NCI-H2081 (cell line): ENCODE measurements at places on chromosomes 7 and 10.

GRCh38 chr7:57415730-57416129 lies 34.2 kb upstream of the ZNF716 start:
- no peak for DNase-seq

DNA sequence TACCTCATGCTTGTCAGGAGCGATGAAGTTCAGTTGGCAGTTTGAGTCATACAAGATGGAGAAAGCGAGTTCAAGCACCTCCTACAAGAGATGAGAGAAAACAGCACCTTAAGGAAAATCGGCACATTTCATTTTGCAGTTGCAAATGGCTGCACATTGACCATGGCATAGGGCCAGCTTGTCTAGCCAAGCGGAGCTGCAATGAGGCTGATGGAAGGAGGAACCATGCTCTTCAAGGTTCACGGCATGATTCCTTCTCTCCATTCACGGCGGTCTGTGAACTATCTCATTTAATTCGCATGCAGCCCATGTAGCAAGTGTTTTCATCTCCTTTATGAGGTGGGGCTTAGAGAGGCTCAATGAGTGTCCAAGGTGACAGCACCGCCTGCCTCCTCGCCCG lies 137.4 kb upstream of the AOAH start:
- DNase-seq: no peak

GRCh38 chr7:32336726-32337125 lies 153.5 kb downstream of the LSM5 start:
- DNase-seq: no peak

DNA sequence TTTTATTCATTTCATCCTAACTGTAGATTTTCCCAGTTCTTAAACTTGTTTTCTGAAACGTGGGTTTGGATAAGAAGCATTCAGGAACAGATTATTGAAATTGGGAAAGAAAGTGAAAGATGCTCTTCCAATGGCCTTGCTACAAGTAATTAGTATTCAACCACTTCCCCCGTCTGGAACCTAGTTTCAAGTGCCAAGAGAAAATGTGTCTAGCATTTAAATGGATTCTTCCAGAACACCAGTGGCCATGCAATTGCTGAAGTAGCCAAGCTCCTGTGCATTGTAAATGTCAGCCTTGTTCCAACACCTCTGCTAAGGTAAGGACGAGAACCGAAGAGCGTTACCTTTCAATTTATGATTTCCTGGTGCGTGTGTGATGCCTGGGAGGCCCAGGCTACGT lies 68.2 kb downstream of the PFKFB3 start:
- no peak for DNase-seq

DNA sequence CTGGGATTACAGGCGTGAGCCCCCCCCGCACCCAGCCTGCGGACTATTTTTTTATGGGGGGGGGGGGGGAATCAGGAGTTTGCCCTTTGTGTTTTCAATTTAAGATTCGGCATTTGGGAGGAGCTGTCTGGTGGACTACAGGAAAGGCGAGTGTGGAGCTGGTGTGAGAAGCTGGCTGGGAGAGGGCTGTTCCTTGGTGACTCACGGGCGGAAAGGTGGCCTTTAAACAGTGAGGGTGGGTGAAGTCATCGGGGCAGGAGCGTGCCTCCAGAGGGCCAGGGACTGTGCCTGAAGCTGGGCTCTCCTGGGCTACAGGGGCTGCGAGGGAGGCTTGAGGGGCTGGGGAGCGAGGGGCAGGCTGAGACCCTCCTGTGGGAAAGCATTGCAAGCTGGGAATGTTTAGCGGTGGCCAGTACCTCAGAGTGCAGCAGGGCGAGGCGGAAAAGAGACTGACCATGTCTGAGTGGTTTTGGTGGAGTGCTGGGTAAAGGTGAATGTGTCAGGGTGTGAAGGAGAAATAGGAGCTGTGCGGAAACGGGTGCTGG lies 39.7 kb upstream of the ZNF32 start:
- no peak for DNase-seq

- no peak for DNase-seq
These were observed 150.6 kb upstream of the TMEM72 start for GRCh38 chr10:44760513-44760912.

GRCh38 chr7:157384301-157384700 lies 47.5 kb downstream of the DNAJB6 start:
- DNase-seq: no peak

- DNase-seq: no peak
These were observed 123.3 kb downstream of the AOAH start for GRCh38 chr7:36600869-36601530.

DNA sequence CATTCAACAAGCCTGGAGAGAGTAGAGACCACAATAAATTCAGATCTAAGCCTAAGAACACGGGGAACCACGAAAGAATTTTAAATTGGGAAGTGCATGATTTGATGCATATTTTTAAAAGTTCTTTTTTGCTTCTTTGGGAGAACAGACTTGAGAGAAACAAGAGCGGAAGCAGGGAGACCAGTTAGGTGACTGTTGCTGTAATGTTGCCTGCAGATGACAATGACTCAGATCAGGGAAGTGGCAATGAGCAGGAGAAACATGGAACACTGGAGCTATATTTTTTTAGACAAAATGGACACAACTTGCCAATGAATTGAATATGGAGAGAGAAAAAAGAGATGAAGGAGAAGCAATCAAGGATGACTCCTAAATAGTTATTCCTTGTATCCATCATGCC lies 125.1 kb downstream of the RAPGEF5 start:
- no peak for DNase-seq

- peak; percentile 89 for DNase-seq
These were observed at the start of gene MLXIPL for GRCh38 chr7:73623798-73624668. Gene MLXIPL (minus strand): TSS chr7:73624522. CDS start chr7:73624492, 30 bp downstream.

DNA sequence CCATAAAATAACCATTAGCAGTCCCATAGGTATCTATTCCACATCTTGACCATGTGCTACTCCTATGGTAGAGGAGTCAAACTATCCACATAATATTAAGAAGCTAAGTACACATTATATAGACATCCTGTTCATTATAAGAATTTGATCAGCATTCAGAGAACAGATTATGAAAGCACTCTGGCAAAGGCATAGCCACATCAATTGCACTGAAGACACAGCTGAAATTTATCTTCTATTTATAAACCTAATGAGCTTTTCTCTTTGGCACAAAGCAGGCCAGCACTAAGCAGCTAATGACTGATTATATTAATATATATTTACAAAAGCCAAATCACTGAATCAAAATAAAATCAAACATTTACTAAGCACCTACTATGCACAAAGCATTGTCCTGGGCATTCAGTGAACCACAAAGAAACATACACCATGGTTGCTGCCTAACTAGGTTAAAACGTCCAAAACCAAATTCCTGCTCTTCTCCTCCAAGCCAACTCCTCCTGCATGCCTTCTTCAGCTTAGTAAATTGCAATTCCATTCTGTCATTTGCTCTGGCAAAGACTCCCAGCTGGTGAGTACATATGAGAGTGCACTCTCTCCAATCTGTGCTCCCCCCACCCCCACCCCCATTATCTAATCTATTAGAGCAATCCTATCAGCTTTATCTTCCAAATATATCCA lies 122.6 kb upstream of the ASAH2 start:
- DNase-seq: no peak

GRCh38 chr7:44307301-44307900 lies 18.0 kb downstream of the CAMK2B start:
- DNase-seq: peak; percentile 59

DNA sequence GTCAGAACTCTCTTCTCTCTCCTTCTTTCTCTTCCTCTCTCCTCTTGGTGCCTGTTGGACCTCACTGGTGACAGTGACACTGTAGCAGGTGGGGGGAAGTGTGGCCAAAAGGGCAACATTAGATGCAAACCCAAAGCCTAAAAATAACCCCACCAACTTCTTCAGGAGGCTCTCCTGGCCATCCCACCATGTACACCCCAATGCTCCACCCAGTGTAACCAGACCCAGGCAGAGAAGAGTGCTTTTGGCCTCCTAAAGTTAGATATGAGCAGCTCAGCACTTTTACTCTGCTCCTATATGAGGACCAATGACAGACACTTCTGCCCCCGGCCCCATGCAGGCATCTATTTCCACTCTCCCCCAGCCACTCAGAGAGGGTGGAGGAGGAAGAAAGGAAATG lies 5.5 kb downstream of the MYOZ1 start:
- no peak for DNase-seq

GRCh38 chr10:132878091-132878729 lies 64.2 kb downstream of the CFAP46 start:
- DNase-seq: no peak

GRCh38 chr7:88789480-88790064 lies 6.0 kb downstream of the TEX47 start:
- DNase-seq: peak; percentile 58

DNA sequence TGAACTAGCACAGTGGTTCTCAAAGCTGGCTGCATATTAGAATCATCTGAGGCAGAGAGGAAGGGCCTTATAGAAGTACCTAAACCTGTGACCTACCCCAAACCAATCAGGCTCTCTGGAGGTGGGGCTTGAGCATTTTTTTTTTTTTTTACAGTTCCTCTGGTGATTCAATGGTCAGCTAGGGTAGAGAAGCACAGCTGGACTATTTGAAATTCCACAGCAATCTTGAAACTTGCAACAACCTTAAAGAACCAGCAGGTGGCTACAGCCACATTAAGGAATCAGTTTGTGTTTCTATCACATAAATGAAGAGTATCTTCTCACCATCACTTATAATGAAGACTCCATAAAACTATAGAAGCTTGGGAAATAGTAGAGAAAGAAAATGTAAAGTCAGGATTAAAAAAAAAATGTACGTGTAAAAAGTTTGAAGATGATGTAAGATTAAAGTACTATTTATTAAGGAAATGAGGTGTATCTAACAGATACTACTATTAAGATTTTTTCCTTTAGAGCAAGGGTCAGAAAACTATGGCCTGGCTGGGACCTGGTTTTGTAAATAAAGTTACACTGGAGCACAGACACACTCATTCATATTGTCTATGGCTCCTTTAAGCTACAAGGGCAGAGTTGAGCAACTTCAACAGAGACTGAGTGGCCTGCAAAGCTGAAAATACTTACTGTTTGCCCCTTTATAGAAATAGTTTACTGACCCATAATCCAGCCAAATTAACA lies 3.8 kb downstream of the RTKN2 start:
- DNase-seq: peak; percentile 1

GRCh38 chr7:157409753-157410727 lies 73.2 kb downstream of the DNAJB6 start:
- no peak for DNase-seq

DNA sequence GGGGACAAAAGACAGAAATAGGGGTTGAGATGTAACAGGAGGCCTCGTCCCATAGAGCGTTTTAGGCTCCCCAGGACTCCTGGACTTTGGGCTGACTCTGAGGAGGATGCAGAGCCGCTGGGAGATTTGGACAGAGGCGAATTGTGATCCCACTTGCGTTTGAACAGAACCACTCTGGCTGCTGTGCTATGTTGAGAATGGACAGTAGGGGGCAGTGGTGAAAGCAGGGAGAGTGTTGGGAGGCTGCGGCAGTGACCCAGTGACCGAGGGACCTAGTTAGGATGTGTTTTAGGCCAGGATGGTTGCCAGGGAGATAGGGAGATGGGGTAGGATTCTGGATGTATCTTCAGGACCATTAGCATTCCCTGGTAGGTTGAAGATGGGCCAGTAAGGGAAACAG lies 271.6 kb downstream of the CCDC3 start:
- no peak for DNase-seq

DNA sequence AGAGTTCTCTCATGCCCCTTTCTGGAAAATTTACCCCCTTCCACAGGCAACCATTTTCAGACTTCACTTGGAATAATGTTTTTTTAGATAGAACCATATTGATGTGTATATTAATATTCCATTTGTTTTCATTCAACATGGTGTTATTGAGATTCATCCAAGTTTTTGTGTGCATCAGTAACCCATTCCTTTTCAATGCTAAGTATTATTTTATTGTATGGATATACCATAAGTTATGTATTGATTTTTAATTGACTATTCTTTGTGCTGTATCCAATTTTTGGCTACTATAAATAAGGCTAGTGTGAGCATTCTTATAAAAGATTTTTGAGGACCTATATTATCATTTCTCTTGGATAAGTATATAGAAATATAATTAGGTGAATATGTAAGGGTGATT lies 1025.7 kb downstream of the GRM8 start:
- no peak for DNase-seq

- no peak for DNase-seq
These were observed 153.7 kb downstream of the FANK1 start for GRCh38 chr10:126049759-126050700.

GRCh38 chr10:71640607-71641006 lies 79.0 kb downstream of the C10orf105 start:
- no peak for DNase-seq

GRCh38 chr10:88647061-88647615 lies 17.1 kb upstream of the LIPF start:
- DNase-seq: no peak

GRCh38 chr7:102044984-102045673 lies 227.7 kb downstream of the CUX1 start:
- DNase-seq: peak; percentile 58

- no peak for DNase-seq
These were observed 1.1 kb upstream of the VOPP1 start for GRCh38 chr7:55573234-55573900.

DNA sequence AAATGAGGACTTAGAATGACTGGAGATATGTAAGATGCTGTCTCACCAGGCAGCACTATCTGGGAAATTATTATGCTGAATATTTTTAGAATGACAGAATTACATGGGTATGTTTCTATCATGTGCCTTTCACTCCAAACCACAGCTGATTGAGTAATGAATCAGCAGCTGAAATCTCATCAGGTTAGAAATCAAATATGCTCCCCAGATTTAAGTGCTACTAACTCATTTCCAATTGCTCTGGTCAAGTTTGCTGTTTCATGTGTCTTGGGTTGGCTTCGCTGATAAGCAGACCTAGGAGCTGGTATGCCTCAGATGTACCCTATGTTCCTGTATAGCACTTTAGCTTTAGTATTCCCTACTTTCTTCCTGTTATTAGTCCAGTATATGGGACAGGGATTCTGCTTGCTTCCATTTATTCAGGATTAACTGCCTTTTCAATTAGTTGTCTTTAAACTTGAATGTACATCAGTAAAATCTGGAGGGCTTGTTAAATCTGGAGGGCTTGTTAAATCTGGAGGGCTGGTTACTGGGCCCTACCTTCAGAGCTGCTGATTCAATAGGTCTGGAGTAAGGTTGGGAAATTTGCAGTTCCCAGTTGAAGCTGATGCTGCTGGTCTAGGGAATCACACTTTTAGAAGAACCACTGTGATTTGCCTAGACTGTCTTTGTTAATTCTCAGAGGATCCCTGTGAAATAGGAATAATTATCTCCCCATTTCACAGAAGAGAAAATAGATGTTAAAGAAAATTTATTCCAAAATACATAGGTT lies 172.9 kb downstream of the DKK1 start:
- no peak for DNase-seq

GRCh38 chr7:151884312-151885201 lies 7.6 kb upstream of the PRKAG2 start:
- DNase-seq: no peak

DNA sequence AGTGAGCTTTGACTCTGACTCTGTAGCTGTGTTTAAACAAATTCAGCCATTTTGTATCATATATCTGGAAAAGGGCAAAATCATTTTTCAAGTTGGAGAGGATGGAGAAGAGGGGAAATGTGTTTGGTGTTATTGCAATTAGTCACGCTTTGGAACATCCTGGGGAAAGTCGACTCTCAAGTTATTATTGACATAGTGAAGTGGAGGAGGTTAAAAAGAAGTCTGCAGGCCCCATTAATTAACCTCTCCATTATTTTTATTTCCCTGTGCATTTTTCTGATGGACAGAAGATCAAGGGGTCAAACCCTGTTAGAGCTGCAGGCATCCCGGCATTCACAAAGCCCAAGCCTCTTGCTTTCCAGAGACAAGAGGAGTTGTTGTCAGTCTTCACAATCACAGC lies 132.6 kb downstream of the TEX36 start:
- DNase-seq: no peak
